GM10248 (cell line): ENCODE measurements at places on chromosomes 2 and 18.

DNA sequence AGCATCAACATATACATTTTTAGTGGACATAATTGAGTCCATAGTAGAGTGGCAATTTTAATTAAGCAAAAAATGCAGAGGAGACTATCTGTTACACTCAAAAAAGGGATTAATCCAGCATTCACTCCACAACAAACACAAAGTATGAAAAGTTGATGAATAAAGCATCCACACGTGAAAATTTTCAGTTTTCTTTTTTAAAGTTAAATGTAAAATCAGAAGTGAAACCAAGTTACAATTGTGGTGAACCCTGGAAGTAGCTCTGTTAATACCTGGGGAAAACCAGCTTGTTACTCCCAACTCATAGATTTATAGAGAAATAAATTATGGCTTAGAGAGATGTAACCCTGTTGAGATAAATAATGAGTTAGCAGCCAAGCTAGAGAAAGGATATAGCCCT, 807.8 kb downstream of the TRIB2 start:
- no peak for DNase-seq

- DNase-seq, result no peak
Measured at GRCh38 chr2:200308546-200309295, 2.2 kb downstream of the SPATS2L start.

DNA sequence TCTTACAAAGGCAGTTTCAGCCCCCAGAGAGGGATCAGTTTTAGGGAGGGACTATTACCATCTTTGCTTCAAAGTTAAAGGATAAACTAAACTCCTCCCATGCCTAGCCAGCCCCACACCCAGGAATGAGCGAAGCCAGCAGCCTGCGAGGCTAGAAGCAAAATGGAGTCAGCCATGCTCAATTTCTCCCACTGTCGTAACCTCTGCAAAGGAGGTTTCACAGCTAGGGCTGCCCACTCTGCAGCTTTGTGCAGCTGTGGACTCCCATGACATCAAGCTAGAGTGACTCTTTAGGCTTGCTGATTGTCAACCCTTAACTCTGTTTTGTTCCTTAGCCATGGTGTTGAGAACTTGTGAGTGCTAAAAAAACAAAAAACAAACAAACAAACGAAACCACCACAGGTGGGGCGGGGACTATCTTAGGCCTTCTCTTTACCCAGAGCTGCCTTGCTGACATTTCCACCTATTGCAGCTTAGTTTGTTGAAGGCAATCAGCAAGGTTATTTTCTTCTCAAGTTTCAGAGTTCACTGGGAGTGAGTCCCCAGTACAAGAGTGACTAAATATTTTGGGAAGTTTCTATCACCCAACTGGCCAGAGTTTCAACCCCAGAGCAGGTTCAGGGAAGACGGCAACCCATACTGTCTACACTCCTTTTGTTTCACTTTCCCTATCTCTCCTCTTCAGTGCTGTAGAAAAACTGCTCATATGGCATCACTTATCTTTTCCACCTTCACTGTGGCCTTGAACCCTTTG, 592.1 kb downstream of the XIRP2 start:
- no peak for DNase-seq

GRCh38 chr2:127277028-127277427, 16.9 kb downstream of the ERCC3 start:
- peak; percentile 45 for DNase-seq

DNA sequence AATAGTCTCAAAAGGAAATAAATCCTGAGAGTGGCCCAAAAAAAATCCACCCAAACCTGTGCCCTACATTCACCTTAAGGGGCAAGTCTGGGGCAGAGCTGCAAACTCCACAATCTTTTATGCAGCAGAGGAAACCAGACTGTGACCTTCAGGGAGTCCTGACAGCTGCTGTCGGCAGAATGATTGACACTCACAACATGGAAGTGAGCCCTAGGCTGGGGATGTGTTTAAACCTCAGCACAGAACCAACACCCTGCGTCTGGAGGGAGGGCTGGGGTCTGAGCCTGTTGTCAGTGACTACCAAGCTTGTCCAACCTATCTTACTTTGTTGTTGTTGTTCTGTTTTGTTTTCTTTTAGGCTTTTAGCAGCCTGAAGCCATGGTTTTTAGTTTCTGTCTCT, 39.6 kb downstream of the CRACDL start:
- no peak for DNase-seq

DNA sequence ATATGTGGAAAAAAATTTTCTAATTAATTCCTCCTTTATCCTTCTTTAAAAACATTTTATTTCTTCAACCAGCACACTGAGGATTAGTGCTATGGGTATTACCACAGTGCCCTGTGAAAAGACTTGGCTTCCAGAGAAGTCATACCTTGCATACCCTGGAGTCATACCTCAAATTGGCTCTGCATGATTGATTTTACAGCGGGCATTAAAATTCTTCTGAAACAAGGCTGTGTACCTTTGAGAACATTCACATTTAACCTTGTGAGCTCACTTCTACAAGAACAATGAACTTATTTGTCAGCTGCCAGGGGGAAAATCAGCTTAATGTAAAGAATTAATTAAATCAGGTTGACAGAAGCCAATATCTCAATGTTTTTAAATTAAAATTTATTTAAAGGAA, 44.6 kb downstream of the SLC35F5 start:
- DNase-seq, result no peak

DNA sequence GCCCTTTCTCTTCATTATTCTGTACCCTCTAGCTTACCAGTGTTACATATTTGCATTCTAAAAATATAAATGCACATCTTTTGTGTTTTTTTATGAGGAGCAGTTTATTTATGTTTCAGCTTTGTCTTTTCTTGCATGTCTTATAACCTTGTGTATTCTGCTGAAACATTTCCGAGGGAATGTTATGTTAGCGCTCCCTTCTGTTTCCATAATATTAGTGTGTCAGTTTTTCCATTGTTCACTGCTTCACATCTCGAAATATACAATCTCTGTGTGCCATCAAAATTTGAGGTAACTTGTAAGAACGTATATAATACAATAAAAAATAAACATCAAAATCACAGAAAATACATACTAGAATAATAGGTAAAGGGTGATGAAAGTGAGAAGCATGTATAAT, 153.3 kb downstream of the PKP4 start:
- no peak for DNase-seq

DNA sequence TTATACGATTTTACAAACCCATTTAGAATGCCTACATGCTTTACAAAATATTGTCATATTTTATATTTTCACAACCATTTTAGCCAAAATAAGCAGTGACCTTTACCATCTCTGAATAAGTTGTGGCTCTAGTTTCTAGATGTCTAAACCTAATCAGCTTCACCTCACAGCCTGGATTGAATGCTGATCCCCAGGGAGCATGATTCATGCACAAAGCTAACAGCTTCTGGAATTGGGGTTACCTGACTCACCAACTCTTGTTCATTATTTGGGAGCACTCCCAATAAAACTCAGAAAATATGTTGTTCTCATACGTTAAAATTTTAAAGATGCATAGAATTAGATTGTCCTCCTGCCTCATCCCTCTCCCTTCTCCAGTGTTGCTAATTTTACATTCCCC, 611.7 kb upstream of the NETO1 start:
- no peak for DNase-seq

- DNase-seq, result no peak
Measured at GRCh38 chr2:69285379-69285894, 101.6 kb downstream of the GFPT1 start.

GRCh38 chr2:40037303-40037702, 258.2 kb upstream of the THUMPD2 start:
- DNase-seq, result no peak

GRCh38 chr18:21056545-21056944, 55.1 kb downstream of the ROCK1 start:
- DNase-seq, result no peak

DNA sequence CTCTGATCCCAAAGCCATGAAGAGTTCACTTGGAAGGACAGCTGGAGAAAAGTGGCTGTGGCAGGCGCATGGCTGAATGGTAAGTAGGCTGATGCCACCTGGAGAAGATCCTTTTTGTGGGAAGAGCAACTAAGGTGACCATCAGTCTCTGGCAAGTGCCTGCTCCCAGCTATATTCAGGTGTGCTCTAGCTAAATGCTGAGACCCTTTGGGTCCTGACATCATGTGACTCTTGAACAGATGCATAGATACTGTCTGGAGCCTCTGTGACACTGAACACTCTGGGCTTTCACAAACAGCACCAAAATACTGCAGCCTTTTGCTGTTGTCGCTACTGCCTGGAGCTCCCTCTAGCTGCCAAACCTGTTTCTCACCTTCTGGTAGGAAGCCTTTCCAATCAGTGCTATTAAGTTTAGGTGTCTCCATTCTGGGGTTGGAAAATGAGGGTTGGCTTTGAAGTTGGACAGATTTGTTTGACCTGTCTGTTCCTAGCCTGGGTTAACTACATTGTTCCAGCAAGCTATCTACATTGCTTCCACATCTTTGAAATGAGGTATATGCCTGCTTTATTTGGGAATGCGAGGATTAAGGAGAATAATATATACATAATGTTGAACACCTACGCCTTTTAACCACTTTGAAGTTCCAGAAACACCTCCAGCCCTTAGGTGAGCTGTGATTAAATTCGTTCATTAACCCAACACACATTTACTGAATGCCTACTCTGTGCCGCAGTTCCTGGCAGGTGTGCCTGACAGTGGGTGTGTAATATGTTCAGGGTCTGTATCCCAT, 3.1 kb downstream of the EGR4 start:
- peak; percentile 54 for DNase-seq

- DNase-seq, result no peak
Measured at GRCh38 chr2:44553456-44553855, 191.7 kb downstream of the CAMKMT start.

- no peak for DNase-seq
Measured at GRCh38 chr2:221677688-221678087, 105.6 kb upstream of the EPHA4 start.

DNA sequence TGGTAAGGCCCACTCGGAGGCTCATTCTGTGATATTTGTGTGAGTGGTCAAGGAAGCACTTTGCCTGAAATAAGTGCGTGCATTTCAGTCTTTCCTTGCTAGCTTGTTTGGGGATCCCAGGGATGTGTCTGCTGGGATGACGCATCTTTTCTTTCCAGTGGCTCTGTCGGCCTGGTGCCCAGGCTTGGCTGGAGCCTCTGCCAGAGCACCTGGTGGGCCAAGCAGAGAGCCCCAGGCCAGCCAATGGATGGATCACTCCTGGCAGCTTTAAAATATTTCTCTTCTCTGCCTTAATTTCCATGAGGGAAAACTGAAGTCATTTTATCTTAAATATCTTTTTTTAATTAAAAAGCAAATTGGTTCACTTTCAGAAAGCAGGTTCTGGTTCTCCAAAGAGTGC, 501.8 kb upstream of the HS6ST1 start:
- no peak for DNase-seq

DNA sequence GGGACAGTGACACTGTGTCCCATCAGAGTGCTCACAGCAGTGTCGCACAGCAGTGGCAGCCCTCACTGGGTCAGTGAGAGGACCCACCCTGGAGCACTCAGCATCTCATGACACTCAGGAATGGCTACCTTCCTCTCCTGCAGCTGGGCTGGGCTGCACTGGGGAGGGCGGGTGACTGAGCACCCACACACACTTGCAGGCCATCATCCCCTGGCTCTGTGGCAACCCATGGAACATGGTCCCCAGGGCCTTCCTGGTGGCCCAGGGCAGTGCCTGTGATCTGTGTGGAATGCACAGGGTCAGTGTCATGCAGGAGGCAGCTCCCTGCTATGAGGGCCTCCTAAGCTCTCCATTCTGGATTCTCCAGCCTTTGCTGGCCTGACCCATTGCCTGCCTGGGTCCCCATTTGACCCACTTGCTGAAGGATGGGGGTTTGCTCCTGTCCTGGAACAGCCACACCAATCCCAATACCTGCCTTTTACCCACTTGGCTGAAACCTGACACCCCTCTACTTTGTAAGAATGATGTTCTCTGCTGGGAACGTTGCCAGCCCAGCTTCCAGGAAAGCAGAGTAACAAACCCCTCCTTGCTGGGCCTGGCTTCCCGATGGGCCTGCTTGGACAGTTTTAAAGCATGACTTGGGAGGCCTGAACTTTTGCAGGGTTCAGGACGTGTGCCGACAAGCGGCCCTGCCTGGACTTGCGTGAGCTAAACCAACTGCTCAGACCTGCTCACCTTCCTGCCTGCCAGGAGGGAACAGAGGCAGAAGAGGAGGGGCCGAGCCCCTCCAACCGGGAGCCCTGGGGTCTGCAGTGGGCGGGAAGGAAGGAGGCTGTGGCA, 13.7 kb downstream of the HS6ST1 start:
- DNase-seq, result no peak

DNA sequence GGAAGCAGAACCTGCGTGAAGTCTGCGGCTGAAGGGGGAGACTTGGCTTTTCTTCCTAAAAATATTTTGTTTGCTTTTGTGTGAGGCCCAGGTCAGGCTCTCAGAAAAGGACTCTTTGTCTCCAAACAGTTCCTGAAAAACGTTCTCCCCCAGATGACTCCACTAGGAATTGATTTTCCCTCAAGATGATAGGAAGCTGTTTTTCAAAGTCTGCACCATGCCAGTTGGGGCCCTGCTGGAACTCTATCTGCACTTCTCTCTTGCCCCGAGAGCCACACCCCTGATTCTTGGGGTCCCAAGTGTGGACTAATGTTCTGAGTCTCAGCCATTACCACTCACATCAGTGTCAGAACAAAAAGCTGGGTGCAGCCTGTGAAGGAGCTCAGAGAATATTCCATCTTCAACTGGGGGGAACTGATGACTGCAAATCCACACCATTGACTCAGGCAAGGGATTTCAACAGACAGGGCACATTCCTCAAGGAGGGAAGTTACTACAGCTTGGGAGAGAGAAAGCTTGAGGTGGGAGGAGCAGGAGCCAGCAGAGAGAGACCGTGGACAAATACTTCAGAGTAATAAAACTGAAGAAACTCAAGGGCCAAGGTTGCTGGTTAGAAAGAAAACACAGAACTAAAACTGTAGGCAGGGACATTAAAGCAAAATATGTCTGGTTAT, 768.3 kb downstream of the RNF144A start:
- no peak for DNase-seq
